Tibial artery (tissue), 4 donors: ENCODE measurements at places on chromosomes 1 and 21.

DNA sequence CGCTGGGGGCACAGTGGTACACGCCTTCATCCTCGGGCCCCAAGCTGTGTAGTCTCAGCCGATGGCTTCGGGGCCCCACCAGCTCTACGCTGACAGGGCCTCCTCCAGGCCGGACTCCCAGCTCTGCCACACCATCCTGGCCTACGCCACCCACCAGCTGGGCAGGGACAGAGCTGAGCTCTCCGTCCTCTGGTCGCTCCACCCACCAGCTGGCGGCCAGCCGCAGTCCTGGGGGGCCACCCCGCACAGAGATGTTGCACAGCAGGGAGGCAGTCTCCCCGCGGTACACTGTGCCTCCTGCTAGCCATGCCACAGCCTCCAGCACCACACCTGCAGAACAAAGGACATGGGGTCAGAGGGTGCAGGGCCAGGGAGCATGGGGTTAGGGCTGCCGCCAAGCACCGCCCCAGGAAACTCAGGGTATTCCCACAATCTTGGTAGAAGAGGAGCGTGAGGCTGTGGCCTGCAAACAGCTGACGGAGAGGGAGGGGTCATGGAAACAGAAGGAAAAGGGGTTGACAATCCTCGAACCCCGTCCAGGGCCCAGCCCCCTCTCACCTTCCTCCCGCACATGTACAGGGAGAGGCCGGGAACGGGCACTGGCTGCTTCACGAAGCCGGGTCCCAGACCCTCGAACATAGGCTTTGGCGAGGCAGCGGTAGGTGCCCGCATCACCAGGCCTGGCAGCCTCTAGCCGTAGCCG, 5.9 kb downstream of the IGSF8 start:
- H3K27ac ChIP-seq, result no peak overlapping the region
- H3K36me3 ChIP-seq, result peaks cover 80% of the 10 kb centered on the region
- H3K4me3 ChIP-seq, result no peak overlapping the region
- H3K27me3 ChIP-seq, result no peaks in the 10 kb centered on the region
- DNase-seq, result no peak

- H3K27ac ChIP-seq, result no peak overlapping the region
- no peaks in the 10 kb centered on the region for H3K4me1 ChIP-seq
- DNase-seq, result no peak
These were observed 7.4 kb downstream of the S100A9 start for GRCh38 chr1:153364766-153365666.

GRCh38 chr1:18957136-18957521, 653 bp upstream of the IFFO2 start:
- H3K27ac ChIP-seq, result peak overlapping the region; percentile 68
- H3K4me3 ChIP-seq, result peak overlapping the region; percentile 71
- no peaks in the 10 kb centered on the region for H3K27me3 ChIP-seq
- H3K36me3 ChIP-seq, result no peaks in the 10 kb centered on the region
- H3K4me1 ChIP-seq, result peaks cover 29% of the 10 kb centered on the region
- no peak for DNase-seq

DNA sequence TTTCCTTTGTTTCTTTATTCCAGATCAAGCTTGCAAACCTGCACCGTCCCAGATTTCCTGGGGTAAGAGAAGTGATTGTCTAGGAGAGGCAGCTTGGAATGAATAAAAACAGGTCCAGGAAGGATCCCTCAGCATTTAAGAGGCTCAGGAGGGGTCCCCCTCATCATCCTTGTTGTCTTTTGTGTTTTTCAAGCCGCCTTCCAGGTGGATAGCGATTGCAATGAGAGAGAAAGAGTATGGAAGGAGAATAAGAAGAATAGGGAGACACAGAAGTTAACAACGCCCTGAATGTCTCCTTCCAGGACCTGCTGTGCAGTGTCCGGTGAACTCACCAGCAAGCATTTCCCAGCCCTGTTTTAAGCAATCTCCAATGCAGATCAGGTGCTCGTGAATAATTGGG, 8.5 kb downstream of the ERG start:
- no peak for DNase-seq
- H3K36me3 ChIP-seq, result no peaks in the 10 kb centered on the region
- H3K4me3 ChIP-seq, result no peak overlapping the region
- no peaks in the 10 kb centered on the region for H3K27me3 ChIP-seq
- peak overlapping the region; percentile 62 for H3K27ac ChIP-seq

GRCh38 chr1:223216531-223217205, 73.6 kb upstream of the TLR5 start:
- no peak overlapping the region for H3K27ac ChIP-seq
- H3K36me3 ChIP-seq, result no peaks in the 10 kb centered on the region
- no peak overlapping the region for H3K4me3 ChIP-seq

DNA sequence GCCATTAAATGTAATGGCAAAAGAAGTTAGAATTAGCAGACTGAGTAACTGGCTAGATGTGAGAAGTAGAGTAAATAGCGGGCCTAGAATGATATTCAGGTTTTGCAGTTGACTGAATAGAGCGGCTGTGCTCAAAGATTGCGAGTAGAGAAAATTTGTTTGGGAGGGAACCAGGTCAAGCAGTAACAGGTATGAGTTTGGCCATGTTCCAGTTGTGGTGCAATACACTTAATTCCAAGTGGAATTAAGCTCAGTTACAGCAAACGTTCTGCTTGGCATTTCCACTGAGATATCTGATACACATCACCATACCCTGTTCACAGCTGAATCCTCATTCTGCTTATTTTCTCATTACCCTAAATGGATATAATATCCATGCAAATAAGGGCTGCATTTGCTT, 1382.9 kb downstream of the MRPL39 start:
- no peak for DNase-seq
- H3K27me3 ChIP-seq, result no peaks in the 10 kb centered on the region
- no peak overlapping the region for H3K27ac ChIP-seq
- H3K4me1 ChIP-seq, result no peaks in the 10 kb centered on the region
- H3K4me3 ChIP-seq, result no peak overlapping the region
